Activated CD4-positive, CD25-positive, alpha-beta regulatory T cell treated with anti-CD3 and anti-CD28 coated beads, Interleukin-2, amount 50 U/mL, for 16 hours (primary cell): ENCODE measurements at places on chromosomes 11 and 22.
A peak's percentile ranks its signal among the peaks of the same experiment; 100 is the strongest.

DNA sequence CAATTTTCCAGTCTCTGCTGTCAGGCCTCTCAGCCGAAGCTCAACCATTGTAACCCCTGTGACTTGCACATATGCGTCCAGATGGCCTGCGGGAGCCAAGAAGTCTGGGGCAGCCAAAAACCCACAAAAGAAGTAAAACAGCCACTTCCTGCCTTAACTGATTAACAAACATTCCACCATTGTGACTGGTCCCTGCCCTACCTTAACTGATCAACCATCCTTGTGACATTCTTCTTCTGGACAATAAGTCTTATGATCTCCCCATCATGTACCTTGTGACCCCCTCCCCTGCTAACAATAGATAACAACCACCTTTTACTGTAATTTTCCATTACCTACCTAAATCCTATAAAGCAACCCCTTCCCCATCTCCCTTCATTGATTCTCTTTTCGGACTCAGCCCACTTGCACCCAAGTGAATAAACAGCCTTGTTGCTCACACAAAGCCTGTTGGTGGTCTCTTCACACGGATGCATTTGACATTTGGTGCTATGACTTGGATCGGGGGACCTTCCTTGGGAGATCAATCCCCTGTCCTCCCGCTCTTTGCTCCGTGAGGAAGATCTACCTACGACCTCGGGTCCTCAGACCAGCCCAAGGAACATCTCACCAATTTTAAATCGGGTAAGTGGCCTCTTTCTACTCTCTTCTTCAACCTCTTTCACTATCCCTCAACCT, 1.3 kb upstream of the NDUFC2 start:
- no peak for DNase-seq

DNA sequence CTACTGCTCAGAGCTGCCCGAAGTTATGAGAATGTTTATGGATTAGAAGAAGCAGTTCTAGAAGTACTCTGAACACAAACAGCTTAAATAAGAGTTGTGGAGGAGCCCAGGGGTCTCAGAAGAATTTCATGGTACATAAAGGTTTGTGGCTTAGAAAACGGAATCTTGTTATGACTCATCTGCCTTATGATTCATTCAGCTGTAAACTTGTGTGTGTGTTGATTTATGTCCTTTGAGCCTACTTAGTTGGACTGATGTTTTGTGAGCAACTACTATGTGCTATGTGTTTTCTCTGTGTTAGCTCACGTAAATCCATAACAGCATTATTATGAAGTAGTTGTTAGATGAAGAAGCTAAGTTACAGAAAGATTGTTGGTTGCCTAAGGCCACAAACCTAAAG, 203.7 kb downstream of the PGR start:
- DNase-seq = no peak

DNA sequence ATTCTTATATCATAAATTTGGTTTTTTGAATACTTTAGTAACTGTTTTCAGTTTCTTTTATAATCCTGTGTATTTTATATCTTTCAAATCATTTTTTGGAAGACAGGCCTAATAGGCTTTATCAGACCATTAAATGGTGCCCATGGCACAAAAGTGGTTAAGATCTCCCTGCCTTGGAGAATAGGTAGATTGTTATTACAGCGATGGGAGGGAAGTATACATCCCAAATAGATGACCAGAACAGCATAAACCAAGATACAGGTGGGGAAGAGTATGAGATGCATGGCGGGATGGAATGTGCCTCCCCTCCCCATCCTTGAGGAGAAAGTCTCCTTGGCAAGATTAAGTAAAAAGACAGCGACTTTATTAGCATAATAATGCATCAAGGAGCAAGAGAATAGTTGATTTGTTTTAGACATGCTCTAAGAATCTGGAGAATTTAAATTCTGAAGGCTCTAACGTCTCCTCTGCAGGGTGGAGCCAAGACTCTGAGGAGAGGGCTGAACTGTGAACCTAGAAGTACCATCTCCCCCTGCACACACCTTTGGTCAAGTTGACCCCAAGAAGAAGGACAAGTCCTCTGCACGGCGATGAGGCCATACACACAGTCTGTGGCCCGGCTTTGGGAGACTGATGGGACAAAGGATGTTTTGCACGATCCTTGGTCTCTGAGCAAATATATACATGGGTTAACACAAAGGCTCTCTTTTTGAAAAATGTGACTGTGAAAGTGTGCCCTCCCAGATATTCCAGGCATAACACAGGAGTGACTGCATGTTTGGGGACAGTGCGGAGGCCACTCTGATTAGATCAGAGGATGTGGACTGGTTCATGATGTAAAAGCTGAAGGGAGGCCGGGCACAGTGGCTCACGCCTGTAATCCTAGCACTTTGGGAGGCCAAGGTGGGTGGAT, 61.1 kb upstream of the SLC35C1 start:
- DNase-seq = no peak

- DNase-seq = peak; percentile 31
These were observed 29.7 kb downstream of the FAM83F start for GRCh38 chr22:40024201-40025061.

GRCh38 chr11:11657218-11657955, 35.6 kb upstream of the GALNT18 start:
- no peak for DNase-seq

GRCh38 chr22:38868886-38869381, 3.1 kb downstream of the CBX6 start:
- peak; percentile 77 for DNase-seq

DNA sequence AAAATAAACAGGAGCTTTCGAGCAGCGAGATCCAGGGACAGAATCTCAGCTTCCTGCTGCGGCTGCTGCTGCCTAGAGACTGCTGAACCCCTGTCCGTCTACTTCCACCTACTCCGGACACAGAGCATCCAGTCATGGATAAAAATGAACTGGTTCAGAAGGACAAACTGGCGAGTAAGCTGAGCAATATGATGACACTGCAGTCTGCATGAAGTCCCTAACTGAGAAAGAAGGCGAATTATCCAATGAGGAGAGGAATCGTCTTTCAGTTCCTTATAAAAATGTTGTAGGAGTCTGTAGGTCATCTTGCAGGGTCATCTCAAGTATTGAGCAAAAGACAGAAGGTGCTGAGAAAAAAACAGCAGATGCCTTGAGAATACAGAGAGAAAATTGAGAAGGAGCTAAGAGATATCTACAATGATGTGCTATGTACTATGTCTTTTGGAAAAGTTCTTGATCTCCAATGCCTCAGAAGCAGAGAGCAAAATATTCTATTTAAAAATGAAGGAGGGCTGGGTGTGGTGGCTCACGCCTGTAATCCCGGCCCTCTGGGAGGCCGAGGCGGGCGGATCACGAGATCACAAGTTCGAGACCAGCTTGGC, 11.1 kb upstream of the MS4A2 start:
- no peak for DNase-seq

DNA sequence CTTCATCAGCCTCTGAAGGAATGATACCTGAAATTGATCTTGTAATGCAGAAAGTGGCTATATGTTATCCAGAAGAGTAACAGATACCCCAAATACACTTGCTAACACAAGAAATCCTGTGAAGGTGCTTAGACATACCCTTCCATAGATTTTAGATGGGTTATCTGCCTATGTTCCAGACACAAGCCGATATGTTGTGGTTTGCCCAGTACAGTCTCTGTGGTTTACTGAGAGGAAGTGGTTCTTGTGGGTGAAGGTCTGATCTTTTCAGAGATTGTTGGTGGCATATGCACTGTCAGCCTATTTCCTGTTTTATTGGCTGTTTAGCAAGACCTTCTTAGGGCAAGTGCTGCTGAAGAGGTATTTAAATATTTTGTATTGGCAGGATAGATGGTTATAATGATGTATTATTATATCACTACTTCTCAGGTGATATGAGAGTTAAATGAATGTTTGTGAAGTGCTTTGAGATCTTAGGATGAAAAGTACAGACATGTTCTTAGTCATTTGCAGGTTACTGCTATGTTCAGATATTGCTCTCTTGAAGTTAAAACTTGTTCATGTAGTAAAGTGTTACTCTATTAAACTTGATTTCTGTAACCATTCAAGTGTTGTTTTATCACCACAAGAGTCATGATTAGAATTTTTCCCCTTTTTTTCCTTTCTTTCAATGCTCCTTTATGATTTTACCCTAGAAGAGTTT, 8.2 kb downstream of the ARHGEF12 start:
- DNase-seq = peak; percentile 34

- DNase-seq = no peak
These were observed 8.5 kb downstream of the SWAP70 start for GRCh38 chr11:9672288-9672916.

DNA sequence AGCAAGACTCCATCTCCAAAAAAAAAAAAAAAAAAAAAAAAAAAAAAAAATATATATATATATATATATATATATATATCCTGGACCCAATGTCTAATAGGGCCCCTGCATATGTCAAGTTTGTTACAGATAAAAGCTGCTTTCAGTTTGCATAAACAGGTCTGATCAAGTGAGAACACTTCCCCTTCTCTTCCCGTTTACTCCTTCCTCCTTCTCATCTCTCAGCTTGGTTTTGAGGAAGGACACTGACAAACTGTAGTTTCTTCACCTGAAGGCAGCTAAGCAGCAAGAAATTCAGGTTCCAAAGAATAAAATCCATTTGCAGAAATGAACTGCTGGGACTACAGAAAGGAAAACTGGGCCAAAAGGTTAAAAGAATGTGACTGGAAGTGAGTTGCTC, 11.7 kb downstream of the THOC5 start:
- DNase-seq = no peak

DNA sequence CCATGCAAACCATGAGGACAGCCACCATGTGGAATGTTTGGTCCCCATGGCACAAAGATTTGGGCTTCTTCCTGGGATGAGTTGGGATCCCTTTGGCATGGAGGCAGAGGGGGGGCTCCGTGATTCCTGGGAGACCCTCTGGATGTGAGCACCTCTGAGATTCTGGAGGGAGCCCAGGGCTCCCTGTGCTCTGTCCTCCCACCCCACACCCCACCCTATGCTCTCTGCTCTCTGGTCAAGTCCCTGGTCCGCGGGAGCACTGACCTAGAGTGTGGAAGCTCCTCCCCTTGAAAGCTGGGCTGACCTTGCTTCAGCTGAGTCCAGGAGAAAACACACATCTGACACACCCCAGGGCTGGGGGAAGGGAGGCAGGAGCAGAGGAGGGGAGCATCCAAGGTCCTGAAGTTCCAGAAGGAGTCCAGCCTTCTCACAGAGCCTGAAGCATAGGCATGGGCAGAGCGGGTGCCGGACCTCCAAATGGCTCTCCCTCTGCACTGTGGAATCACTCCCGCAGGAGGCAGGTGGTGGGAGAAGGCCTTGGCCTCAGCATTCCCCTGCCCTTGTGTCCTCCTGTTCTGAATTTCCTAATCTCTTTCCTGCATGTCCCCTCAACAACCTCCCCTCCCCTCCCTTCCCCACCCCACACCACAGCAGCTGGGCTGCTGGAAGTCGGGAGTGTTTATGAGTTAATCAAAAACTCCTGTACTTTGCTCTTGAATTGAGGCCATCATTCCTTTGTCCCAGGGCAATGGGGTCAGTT, 25.7 kb upstream of the OAF start:
- no peak for DNase-seq

DNA sequence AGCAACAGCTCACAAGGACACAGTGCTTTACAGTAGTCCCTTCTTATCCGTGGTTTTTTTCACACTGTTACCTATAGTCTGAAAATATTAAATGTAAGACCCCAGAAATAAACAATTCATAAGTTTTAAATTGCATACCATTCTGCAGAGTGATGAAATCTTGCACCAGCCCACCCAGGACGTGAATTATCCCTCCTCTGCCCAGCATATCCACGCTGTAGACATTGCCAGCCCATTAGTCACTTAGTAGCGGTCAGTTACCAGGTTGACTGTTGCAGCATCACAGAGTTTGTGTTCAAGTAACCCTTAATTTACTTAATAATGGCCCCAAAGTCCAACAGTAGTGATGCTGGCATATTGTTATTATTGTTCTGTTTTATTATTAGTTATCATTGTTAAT, 3.6 kb downstream of the CLTCL1 start:
- DNase-seq = no peak

GRCh38 chr11:83480811-83481210, 194.6 kb upstream of the CCDC90B start:
- DNase-seq = no peak

GRCh38 chr11:17750801-17751165, 16.2 kb downstream of the KCNC1 start:
- DNase-seq = no peak

GRCh38 chr11:72231396-72232259, 7.1 kb downstream of the INPPL1 start:
- DNase-seq = no peak

- no peak for DNase-seq
These were observed 7.0 kb downstream of the MAPK8IP2 start for GRCh38 chr22:50607659-50608020.

DNA sequence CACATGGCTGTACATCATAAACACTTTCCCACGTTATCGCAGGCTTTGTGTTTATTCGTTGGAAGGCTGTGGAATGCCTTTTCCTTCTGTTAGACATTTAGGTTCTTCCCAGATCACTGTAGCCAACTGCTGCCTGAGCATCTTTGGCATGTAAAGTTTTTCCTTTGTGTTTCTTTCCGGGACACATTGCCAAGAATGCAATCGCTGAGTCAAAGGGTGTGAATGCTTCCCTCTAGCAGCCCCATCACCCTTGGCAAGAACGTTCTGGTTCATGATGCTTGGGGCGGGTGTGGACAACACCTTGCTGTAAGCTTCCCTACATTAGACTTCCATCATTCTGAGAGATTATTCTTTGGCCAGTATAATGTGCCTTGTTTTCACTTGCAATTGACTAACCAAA, 136.2 kb downstream of the OSBP2 start:
- no peak for DNase-seq

- DNase-seq = no peak
These were observed 36.4 kb upstream of the PTPRJ start for GRCh38 chr11:47943721-47944586.

- no peak for DNase-seq
These were observed 12.7 kb downstream of the ROBO4 start for GRCh38 chr11:124884869-124885479.

DNA sequence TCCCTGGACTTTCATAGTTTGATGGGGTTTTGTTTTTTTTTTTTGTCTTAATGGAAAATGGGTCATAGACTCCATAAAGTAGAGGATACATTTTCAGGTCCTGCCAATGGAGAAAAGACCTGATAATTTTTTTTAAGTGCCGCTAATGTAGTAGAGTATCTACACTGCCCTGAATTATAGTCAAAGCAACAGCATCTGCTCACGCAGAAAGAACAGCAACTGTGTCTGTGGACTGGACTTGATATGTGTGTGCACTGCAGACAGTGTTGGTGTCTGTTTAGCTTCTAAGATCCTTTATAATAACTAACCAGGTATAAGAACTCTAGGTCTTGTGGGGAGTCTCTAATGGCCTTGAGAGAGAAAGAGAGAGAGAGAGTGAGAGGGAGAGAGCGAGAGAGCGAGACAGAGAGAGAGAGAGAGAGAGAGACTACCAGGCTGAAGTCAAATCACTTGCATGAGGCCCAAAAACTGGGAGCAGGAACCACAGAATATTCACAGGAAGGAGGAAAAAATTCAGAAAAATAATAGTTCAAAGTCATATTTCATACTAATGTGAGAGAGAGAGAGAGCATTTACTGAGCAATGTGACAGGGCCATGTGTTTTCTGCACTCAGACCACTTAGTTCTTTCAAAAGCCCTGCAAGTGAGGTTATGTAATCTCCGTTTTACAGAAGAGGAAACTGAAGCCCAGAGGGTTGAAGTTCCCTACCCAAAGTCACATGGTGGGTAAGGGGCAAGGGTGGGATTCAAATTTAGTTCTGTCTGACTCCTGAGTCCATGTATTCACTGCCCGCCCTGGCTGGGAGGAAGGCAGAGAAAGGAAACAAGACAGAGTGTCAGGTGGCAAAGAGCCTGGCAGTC, 8.6 kb upstream of the MIAT start:
- no peak for DNase-seq
